Activated CD4-positive, alpha-beta T cell treated with anti-CD3 and anti-CD28 coated beads, Interleukin-2, amount 10 ng/mL, durations not matched to agents 24 days and 14 days (primary cell): ENCODE measurements at places on chromosomes 2 and 18. TPM values are rescaled to one million over a fixed set of nuclear protein-coding genes. Genes with fewer than 3 reads are reported as not detected.

- H3K4me1 ChIP-seq: peaks cover 12% of the 10 kb centered on the region
- no peaks in the 10 kb centered on the region for H3K36me3 ChIP-seq
- H3K27ac ChIP-seq: no peak overlapping the region
- H3K4me3 ChIP-seq: no peak overlapping the region
- peaks cover 30% of the 10 kb centered on the region for H3K27me3 ChIP-seq
- no peak for DNase-seq
Measured at GRCh38 chr18:58300867-58301266, 256.8 kb downstream of the NEDD4L start.

GRCh38 chr2:164719996-164720941 is 99.0 kb upstream of the GRB14 start:
- H3K36me3 ChIP-seq: no peaks in the 10 kb centered on the region
- no peak overlapping the region for H3K27ac ChIP-seq
- no peaks in the 10 kb centered on the region for H3K27me3 ChIP-seq
- no peak overlapping the region for H3K4me3 ChIP-seq
- no peaks in the 10 kb centered on the region for H3K4me1 ChIP-seq

- H3K4me1 ChIP-seq: peaks cover 23% of the 10 kb centered on the region
- H3K27ac ChIP-seq: no peak overlapping the region
- no peaks in the 10 kb centered on the region for H3K27me3 ChIP-seq
- H3K36me3 ChIP-seq: no peaks in the 10 kb centered on the region
Measured at GRCh38 chr2:234410526-234410925, 86.4 kb downstream of the ARL4C start.

- H3K4me1 ChIP-seq: peaks cover 16% of the 10 kb centered on the region
- H3K4me3 ChIP-seq: peak overlapping the region; percentile 9
- H3K27ac ChIP-seq: peak overlapping the region; percentile 68
- H3K36me3 ChIP-seq: no peaks in the 10 kb centered on the region
Measured at GRCh38 chr2:144357623-144358373, 162.1 kb downstream of the ZEB2 start.

GRCh38 chr18:66534110-66534509 is 69.8 kb downstream of the CDH19 start:
- no peaks in the 10 kb centered on the region for H3K4me1 ChIP-seq
- no peaks in the 10 kb centered on the region for H3K36me3 ChIP-seq
- H3K27ac ChIP-seq: no peak overlapping the region
- H3K4me3 ChIP-seq: no peak overlapping the region
- no peaks in the 10 kb centered on the region for H3K27me3 ChIP-seq

DNA sequence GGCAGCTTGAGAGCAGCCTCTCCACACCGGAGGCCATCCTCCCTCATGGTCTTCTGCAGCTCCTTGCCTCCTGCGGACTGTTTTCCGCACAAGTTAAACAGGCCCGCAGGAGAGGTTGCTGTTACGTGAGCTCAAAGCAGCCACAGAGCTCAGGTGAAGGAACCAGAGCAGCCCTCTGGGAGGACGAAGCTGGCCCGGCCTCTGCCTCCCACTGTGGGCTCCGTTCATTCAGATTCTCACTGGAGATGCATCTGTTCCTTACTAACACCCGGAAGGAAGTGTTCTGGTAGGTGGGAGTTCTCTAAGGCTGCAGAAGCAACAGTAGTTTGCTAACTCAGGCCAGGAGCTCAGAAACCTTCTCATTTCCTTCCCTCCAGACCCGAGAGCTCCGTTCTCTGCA is 10.9 kb downstream of the DIPK1C start:
- H3K4me3 ChIP-seq: no peak overlapping the region
- H3K27ac ChIP-seq: no peak overlapping the region
- H3K4me1 ChIP-seq: no peaks in the 10 kb centered on the region
- H3K36me3 ChIP-seq: no peaks in the 10 kb centered on the region
- H3K27me3 ChIP-seq: peaks cover 4% of the 10 kb centered on the region

DNA sequence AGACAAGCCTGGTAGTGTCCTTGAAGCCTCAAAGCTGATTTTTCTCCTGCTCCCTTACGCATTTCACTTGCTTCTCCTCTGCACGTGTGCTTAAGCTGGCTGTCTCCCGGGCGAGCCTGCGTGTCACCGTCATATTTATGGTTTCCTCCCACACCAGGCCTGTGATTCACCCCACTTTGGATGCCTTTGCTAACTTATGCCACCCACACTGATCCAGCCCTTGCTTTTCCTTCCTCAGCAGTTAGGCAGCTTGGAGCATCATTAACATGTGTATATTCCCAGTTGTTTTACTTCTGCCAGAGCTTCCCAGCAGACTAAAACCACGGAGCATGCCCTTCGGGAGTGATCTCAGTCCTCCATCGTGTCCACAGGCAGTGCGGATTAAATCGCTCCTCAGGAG is 2.2 kb downstream of the ST3GAL5 start:
- peaks cover 55% of the 10 kb centered on the region for H3K4me1 ChIP-seq
- H3K27ac ChIP-seq: peak overlapping the region; percentile 50
- peaks cover 4% of the 10 kb centered on the region for H3K27me3 ChIP-seq
- H3K4me3 ChIP-seq: peak overlapping the region; percentile 89

Gene PSMA8
- 0.80 and 0.93 TPM in 2 replicates for total RNA-seq

GRCh38 chr2:125634662-125635061 is 1021.3 kb upstream of the GYPC start:
- H3K27me3 ChIP-seq: no peaks in the 10 kb centered on the region
- no peak overlapping the region for H3K4me3 ChIP-seq
- no peak for DNase-seq
- H3K27ac ChIP-seq: no peak overlapping the region
- H3K36me3 ChIP-seq: no peaks in the 10 kb centered on the region

DNA sequence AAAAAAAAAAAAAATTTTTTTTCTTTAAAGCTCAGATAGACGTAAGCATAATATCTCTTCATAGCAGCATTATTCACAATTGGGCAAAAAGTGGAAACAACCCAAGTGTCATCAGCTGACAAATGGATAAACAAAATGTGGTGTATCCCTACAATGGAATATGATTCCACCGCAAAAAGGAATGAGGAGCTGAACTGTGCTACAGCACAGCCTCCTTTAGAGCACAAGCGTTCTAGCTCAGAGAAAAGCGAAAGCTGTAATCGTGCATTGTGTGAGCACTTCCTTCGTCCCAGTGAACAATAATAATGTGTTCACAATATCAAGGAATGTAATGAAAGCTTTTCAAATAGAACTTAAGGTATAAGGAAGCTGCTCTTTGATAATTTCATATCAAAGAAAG is 11.7 kb upstream of the CHMP1B start:
- H3K4me1 ChIP-seq: no peaks in the 10 kb centered on the region
- peaks cover 2% of the 10 kb centered on the region for H3K27me3 ChIP-seq
- no peaks in the 10 kb centered on the region for H3K36me3 ChIP-seq

GRCh38 chr18:41034413-41034812 is 920.6 kb upstream of the PIK3C3 start:
- no peaks in the 10 kb centered on the region for H3K4me1 ChIP-seq
- no peak for DNase-seq
- no peaks in the 10 kb centered on the region for H3K27me3 ChIP-seq
- H3K4me3 ChIP-seq: no peak overlapping the region

DNA sequence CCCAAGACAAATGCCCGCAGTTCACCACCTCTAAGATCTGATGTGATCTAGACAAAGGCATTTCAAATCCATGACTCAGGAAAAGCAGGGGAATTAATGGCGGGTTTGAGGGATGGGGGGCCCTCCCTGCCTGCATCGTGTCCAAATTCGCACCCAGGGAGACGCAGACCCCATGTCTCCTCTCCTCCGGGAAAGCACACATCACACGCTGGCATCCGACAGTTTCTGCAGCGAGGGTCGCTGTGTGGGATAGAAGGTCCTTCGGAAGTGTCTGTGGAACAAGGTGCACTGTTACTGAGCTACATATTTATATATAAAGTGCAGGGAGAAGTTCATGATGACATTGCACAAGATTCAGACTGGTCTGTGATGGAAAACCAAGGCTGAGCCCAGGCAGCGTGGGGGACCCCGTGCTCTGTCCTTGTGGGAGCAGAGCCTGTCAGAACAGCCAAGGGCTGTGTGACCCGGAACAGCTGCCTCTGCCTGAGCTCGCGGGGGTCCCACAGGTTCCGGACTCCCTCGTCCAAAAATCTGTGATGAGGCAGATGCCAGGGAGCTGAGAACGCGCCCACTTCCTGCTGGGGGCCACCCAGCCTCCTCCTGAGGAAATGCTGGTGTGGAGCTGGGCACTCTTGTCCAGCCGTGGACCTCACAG is 82.3 kb upstream of the CTDP1 start:
- H3K4me3 ChIP-seq: no peak overlapping the region
- no peaks in the 10 kb centered on the region for H3K36me3 ChIP-seq
- no peak for DNase-seq
- peaks cover 14% of the 10 kb centered on the region for H3K27me3 ChIP-seq
- no peak overlapping the region for H3K27ac ChIP-seq

DNA sequence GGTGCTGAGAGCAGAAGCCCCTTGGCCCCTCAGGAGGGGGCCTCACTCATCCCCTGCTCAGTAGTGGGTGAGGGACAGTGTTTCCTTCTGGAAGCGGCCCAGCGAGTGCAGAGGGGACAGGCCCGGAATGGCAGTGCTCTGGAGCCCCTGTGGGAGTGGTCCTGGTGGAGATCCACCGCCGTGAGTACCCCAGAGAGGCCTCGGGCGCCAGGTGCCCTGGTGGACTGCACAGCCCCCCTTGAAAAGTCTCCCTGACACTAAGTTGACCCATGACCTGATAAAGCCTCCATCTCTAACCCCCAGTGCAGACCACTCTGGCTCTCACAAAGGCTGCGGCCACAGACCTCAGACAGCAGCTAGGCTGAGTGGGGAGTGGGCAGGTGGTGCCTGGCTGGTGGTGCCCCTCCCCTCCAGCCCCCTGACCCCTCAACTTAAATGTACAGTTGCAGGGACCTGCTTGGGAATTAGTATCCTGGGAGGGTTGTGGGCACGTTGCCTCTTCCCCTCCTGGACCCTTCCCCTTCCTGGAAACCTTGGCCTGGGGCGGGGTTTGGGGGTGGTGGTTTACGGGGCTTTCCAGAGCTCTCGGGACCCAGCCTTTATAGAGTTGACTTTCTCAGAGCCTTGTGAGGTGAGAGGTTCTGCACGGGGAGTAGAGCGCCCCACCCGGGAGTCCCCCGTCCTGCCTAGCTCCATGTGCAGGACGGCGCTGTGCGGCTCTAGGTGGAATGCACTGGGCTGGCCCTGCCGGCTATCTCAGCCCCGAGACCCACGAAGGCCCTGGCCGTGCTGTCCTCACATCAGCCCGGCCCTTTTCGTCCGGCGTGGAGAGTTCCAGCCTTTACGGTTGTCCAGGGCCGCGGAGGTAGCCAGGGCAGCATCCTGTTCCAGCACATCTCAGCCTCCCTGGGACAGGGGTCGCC is 62.7 kb downstream of the RTP5 start:
- no peak overlapping the region for H3K4me3 ChIP-seq
- DNase-seq: no peak
- no peak overlapping the region for H3K27ac ChIP-seq
- H3K27me3 ChIP-seq: no peaks in the 10 kb centered on the region

Gene TNP1
- not detected in 2 replicates for total RNA-seq

Gene KCNE4
- not detected in 2 replicates for total RNA-seq
